Stimulated activated CD4-positive, alpha-beta T cell treated with anti-CD3 and anti-CD28 coated beads, Interleukin-1b, Interleukin-23, amount 100 ng/mL, for 1 hour (primary cell): ENCODE measurements at places on chromosomes 6 and 20.

- no peak for DNase-seq
Measured at GRCh38 chr20:49707118-49707517, 6.6 kb downstream of the B4GALT5 start.

DNA sequence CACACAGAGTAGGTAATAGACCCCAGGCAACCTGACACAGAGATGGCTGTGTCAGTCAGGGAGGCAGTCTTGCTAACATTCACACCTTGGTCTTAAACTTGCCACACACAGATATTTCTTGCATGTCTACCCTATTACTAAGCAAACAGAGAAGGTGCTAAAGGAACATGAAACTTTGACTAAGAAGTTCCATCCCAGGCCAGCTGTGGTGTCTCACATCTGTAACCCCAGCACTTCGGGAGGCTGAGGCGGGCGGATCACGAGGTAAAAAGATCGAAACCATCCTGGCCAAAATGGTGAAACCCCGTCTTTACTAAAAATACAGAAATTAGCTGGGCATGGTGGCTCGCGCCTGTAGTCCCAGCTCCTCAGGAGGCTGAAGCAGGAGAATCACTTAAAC lies 222.4 kb upstream of the JARID2 start:
- DNase-seq: no peak

GRCh38 chr6:84403545-84403944 lies 176.1 kb upstream of the CEP162 start:
- DNase-seq: no peak

DNA sequence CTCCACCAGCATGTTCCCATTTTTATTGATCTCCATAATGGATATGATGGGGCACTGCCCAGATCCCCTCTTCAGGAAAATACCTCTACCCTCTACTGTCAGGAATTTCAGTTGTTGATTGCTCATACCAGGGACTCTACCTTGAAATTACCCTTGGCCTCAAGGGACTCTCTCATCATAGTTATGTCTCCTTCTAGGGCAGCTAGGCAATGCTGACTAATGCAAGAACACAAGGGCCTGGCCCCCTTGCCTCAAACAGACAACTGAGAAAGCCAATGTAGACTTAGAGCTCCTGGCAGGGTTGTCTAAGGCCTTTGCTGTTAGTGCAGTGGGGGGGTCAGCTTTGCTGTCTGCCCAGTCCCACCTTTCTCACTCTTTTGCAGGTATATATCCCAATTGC lies 493.1 kb downstream of the BTBD3 start:
- DNase-seq: no peak

DNA sequence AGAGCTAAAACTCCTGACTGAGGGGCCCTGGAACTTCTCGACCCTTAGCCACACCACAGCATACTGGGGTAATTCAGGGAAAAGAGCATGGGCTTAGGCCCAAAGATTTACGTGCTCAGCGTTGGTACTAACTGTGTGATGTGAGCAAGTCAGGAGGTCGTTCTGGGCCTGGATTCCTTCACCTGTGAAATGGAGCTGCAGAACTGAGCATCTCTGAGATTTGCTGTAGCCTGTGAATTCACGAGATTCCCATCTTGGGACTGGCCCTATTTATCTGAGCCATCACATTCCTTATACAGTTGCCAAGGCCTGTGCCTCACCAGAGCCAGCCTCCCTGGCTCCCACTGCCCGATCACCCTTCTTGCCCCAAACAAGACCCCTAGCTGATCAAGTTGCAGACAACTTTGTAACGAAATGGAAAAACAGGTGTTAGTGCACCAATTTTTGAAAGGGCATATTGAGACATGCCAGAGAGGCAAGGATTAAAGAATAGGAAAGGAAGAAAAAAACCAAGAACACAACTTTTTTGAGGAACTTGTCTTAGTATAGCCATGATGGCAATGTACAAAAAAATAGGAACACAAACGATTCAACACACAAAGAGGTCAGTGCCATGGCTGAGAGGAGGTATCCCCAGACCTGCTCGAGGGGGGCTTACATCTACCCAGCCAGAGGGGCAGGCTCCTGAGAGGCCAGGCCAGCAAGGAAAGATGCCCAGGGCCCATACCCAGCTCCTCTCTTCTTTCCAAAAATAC lies 323.0 kb upstream of the JARID2 start:
- no peak for DNase-seq

GRCh38 chr6:85278466-85279035 lies 171.3 kb upstream of the NT5E start:
- DNase-seq: no peak

GRCh38 chr6:144840619-144841018 lies 555.5 kb downstream of the UTRN start:
- no peak for DNase-seq

DNA sequence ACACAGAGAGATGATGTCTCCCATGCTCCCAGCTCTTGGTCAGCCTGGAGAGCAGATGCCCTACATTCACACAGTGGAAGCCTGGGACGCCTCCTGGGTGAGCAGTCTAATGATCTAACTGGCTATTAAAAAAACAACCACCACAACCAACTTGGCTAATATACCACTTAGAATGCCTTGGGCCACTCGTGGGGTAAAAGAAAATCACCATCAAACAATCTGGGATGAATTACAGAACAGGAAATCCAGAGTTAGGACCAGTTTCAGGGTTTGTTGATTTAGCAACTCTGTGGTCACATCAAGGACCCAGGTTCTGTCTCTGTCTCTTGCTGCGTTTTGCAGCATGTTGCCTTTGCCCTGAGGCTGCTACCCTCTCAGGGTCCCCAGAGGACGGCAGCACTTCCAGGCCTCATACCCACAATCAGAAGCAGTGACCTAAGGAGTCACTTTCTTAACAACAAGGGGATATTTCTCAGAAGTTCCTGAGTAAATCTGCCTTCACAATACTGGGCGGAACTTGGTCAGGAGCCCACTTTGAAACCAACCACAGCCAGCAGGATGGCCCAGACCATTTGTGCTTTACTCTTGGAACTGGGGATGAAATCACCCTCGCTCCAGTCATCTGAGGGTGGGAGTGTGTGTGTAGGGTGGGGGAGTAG lies 118.7 kb downstream of the CLIC5 start:
- DNase-seq: no peak

DNA sequence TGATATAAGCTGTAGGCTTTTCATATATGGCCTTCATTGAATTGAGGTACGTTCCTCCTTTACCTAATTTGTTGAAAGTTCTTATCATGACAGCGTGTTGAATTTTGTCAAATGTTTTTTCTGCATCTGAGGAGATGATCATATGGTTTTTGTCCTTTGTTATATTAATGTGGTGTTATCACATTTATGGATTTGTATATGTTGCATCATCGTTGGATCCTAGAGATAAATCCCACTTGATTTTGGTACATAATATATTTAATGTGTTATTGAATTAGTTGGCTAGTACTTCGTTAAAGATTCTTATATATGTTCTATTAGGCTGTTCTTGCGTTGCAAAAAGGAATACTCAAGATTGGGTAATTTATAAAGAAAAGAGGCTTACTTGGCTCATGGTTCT lies 8.6 kb upstream of the WFDC9 start:
- no peak for DNase-seq

DNA sequence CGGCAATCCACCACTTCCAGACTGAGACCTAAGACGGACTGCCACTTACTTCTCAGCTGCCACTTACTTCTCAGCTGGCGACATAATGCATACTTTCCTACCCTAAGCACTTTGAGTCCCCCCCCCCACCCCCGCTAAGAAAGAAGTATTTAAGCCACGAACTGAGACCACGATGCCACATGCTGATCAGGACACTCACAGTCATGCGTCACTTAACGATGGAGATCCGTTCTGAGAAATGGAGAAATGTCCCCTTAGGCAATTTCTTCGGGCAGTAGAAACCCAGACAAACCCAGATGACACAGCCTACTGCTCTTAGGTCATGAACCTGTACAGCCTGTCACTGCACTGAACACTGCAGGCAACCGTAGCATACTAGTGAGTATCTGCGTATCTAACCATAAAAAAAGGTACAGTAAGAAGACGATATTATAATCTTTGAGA lies 690 bp downstream of the IFNGR1 start:
- no peak for DNase-seq
